ENCODE measurements at places on chromosomes 11 and 22. TPM values are rescaled to one million over a fixed set of nuclear protein-coding genes. Genes with fewer than 3 reads are reported as not detected.

The FADD gene
- total RNA-seq, result 52.0 TPM

The OR10A2 gene
- total RNA-seq, result not detected

The TRPM5 gene
- total RNA-seq, result not detected

The TEX12 gene
- not detected for total RNA-seq

The DNAJB7 gene
- not detected for total RNA-seq

The C11orf21 gene
- not detected for total RNA-seq

DNA sequence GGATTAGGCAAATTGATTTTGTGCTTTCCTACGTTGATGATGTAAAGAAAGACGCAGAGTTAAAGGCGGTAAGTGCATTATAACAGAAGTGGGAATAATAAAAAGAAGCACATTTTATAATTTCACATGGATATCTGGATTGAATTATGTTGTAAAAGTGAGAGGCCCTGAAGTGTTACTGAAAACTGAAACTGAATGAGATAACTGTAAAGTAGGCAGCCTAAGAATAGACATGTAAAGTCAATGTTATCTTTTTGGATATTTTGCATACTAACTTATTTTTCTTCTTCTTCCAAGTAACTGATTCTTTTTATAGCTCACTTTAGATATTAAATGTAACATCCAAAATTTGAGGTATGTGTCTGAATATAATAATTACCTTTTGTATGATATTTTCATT is 28.3 kb downstream of the ANO5 start:
- no peak for DNase-seq

- no peak for DNase-seq
Measured at GRCh38 chr11:102085864-102086551, 24.2 kb upstream of the YAP1 start.

DNA sequence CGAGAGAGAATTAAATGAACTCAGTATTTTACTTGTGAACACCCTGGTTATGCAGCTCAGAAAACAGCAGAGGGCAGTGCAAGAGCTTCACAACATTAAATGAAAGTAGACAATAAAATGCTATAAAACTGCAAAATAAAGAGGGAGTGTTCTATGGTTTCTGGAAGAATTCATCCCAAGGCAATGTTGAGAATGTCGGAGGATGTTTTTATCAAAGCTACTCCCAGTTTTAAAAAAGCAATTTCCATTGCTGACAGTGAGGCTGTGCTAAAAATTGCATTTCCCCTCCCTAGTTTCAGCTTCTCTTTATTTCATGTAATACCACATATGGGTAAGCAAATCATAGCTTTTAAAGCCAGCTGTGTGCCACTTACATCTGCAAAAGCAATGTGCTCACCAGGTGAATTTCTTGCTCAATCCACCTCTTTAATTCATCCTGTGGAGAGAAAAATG is 296.8 kb downstream of the RAB38 start:
- DNase-seq, result peak; percentile 18

GRCh38 chr11:26286472-26287066 is 45.4 kb upstream of the ANO3 start:
- no peak for DNase-seq

DNA sequence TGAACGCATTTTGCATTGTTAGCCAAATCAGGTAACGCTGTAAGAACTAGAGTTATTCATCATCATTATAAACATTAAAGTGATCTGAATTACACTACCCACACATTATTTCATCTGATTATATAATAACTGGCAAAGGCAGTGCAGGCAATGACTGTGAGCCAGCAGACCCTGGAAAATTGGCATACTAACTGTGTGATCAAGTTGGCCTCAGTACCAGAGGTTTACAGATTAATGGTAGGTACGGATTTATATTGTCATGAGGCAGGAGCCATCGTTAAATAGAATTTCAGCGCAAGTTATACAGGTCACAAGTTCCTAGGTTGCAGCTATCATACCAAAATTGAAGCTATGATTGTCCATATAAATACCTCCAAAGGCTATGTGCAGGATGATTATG is 225.4 kb downstream of the CNTN5 start:
- DNase-seq, result no peak

DNA sequence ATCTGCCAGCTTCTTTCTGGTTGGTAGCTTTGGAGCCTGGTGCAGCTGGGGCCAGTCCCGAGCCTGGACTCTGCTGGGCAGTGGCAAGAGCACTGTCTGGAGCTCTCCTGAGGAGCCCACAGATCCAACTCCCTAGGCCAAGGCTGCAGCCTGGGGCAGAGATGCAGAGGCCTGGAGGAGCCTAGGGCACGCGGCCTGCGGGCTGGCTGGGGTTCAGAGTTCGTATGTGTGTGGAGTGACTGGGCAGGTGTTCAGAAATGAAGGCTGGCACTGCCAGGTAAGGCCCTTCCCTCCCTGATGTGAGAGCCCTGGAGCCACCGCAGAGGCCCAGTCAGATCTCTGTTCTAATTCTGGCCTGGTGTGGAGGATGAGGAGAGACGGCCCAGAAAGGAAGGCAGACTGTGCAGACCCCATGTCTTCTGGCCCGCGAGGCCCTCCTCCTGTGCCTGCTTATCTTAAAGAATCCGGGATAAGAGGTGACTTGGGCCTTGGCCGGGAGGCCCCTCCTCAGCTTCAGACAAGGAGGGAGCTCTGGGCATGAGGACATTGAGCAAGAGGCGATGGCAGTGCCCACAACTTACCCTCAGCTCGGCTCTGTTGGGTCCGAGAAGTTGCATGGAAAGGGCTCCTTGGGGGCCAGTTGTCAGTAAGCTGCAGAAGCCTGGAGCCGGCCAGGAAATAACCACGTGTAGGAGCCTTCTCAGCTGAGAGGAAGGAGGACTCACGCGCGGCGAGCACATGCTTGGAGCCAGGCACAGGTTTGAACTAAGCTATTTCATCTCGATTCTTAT is 62.2 kb upstream of the B3GAT1 start:
- no peak for DNase-seq

GRCh38 chr11:112121981-112122615 is 35.4 kb downstream of the SDHD start:
- DNase-seq, result no peak

- DNase-seq, result no peak
Measured at GRCh38 chr11:113255096-113255495, 59.3 kb upstream of the TTC12 start.

- no peak for DNase-seq
Measured at GRCh38 chr11:110818032-110818687, 105.9 kb upstream of the ARHGAP20 start.

DNA sequence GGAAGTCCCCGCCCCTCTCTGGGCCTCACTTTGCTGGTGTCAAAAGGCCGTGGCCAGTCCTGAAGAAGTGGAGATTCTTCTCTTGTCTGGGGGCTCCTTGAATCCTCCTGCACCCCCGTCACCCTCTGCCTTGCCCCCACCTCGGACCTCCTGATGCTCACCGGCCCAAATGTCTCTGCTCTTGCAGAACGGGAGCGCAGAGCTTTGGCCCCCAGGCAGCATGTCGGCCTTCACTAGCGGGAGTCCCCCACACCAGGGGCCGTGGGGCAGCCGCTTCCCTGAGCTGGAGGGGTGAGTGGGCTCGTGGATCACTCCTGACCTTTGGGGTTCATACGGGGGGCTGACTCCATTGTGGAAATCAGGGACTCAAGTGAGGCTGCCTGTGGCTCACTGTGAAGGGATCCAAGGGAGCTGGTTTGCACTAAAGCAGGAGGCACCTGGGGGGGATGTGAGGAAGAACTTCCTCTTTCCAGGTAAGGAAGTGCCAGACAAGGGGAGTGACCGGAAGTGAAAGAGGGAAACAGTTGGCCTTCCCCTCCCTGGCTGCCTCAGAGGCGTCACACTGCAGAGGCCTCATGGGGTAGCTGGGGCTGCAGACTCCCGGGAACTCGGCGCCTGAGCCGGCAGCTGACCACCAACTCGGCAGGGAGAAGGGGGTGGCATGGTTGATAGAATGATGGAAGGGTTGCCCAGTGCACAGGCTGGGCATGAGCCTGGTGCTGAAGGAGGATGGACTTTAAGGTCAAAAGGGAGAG is 23.1 kb downstream of the CSF2RB start:
- no peak for DNase-seq

DNA sequence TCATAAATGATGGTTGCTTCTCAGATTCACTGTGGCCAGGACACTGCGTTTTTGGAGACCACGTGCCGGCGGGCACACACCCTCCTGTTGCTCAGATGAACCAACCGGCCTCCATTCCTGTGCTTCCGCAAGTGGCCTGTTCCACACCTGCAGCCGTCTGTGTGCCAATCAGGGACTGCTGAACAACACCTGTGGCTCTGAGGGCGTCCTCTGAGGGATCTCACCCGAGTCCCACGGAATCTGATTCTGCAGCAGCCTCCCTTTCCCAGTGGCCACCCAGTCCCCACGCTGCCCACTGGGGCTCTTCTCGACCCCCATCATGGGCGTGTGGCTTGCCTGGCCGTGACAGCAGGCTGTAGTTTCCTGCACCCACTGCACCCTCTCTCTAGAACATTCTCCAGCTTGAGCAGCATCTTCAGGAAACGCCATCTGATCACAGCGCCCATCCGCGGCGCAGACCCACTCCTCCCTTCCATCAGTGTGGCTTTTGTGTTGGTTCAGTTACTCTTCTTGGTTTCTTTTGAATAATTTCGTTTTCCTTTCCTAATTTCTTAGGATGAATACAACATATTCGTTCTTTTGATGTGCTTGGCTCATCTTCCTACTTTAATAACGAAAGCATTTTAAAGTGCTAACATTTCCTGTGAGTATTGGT is 100.3 kb upstream of the SLC22A12 start:
- no peak for DNase-seq

GRCh38 chr11:38640854-38641253 is 2042.8 kb upstream of the RAG2 start:
- DNase-seq, result no peak

All from dermis microvascular lymphatic vessel endothelial cell (primary cell).